ENCODE measurements at places on chromosomes 7 and 10.

DNA sequence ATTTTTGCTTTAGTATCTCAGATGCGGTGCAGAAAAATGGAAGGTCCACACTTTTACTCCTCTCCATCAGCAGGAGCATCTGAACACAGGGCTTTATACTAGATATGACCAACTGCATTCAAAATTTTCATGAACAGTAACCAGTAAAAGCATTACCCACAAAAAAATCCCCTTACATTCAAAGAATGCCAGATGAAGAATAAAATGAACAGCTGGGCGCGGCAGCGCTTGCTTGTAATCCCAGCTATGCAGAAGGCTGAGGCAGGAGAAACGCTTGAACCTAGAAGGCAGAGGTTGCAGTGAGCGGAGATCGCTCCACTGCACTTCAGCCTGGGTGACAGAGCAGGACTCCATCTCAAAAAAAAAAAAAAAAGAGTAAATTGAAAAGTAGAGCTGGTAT lies 3.1 kb downstream of the SAR1A start:
- DNase-seq: no peak

DNA sequence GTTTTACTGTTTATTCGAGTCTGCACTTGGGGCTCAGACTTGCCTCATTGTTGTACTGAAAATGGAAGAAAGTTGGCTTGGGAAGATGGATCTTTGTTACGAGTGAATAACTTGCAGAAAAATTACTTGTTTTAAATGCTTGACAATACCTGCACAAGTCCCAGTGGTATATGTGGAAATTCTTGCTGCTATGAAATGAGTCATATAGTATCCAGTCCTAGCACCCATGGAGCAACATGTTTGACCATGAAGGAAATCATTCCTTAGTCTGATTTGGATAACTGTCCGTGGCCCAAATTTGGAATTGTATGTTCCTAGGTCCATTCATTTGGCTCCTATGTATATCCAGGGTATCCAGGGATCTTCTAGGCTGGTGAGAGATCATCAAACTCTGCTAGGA lies 1096.8 kb downstream of the KCNMA1 start:
- DNase-seq: no peak

- no peak for DNase-seq
Observed at GRCh38 chr10:60358282-60358681, 31.4 kb downstream of the ANK3 start.

DNA sequence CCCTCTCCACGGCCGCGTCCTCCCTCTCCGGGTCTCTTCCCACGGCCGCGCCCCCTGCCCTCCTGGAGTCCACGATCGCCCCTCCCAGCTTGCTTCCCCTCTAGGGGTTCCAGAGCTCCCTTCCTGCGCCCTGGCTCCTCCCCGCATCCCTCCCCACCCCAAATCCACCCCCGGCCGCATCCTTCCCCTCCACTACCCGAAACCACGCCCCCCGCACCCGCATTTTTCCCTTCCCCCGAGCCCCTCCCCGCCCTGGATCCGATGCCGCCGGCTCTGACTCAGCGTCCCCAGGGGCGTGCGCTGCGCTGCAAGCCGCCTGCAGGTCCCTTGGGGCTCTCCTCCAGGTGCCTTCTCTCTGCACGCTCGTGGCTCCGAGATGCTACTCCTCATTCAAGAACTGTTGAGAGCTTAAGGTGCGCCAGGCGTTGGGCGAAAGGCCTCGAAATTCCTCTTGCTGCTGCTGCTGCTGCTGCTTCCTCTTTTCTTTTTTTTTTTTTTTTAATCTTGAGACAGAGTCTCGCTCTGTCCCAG lies 372 bp upstream of the TMEM130 start:
- peak; percentile 80 for DNase-seq

DNA sequence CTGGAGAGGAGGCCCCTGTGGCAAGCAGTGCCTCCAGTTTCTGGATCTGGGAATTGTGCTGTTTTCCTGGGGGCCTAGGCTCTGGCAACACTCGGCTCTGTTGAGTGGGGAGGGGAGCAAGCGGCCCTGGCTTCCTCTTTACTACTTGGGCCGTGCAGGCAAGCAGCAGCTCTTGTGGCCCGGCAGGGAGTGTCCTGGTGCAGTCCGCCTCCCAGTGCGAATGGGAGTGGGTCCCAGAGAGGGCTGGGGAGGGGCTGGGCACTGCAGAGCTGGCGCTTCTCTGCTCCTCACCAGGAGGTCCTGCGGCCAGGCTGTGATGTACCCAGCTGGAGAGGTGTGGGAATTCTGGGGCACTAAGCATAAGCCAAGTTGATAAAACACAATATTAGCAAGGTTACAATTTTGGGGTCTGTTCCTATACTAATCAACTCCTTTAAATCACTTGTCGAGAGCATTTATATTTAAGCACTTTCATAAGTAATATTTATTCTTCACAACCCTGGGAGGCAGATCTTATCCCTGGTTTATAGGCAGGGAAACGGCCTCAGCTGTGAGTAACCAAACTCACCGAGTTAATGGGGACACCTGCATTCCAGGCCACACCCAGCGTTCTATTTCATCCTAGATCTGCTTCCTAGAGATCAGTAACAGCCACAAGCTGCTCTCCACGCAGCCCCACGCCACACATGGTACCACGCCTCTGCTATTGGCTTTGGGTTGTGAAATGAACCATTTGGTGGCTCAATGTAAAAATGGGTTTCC lies 183.4 kb upstream of the PLXNA4 start:
- no peak for DNase-seq

DNA sequence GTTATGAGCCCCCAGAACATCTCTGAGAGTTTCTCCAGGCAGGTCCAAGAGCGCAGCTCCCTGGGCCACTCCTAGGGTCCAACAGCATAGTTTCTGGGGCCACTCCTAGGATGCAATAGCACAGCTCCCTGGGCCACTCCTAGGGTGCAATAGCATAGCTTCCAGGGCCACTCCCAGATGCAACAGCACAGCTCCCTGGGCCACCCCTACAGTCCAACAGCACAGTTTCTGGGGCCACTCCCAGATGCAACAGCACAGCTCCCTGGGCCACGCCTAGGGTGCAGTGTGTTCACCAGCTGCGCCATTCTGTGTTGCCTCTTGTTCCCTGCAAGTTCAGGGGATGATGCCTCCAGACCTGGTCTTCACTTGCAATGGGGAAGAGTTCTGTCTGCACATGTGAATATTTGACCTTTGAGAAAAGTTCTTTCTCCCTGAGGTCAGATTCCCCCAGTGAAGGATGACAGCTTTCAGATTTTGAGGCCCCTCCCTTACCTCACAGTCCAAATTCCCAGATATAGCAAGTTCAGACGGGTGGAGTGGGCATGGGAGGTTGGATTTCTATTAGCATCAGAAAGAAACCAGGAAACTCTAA lies 43.0 kb upstream of the LEP start:
- no peak for DNase-seq

GRCh38 chr10:34207343-34207742 lies 607.8 kb downstream of the PARD3 start:
- no peak for DNase-seq

- DNase-seq: no peak
Observed at GRCh38 chr10:120646738-120647456, 189.9 kb downstream of the PLPP4 start.

GRCh38 chr10:94405406-94405805 lies 3.1 kb downstream of the TBC1D12 start:
- DNase-seq: no peak

DNA sequence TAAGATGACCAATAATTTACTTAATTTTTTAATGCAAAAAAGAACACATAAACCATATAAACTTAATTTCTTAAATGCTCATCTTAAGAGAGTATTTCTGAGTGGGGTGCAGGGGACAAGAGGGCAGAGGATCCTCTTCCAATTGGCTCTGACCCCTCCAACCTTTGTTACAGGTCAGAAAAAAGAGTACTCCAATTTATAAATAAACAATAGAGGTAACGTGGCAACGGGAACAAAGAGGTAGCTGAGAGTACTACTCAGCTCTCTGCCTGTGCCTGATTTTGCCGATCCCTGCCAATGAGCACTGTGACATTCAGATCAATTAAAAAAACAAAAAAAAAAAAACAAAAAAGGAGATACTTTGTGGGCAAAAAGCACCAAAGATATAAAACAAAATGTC lies 307.9 kb downstream of the PARD3 start:
- no peak for DNase-seq

- DNase-seq: no peak
Observed at GRCh38 chr7:141558544-141559183, 7.5 kb downstream of the AGK start.

DNA sequence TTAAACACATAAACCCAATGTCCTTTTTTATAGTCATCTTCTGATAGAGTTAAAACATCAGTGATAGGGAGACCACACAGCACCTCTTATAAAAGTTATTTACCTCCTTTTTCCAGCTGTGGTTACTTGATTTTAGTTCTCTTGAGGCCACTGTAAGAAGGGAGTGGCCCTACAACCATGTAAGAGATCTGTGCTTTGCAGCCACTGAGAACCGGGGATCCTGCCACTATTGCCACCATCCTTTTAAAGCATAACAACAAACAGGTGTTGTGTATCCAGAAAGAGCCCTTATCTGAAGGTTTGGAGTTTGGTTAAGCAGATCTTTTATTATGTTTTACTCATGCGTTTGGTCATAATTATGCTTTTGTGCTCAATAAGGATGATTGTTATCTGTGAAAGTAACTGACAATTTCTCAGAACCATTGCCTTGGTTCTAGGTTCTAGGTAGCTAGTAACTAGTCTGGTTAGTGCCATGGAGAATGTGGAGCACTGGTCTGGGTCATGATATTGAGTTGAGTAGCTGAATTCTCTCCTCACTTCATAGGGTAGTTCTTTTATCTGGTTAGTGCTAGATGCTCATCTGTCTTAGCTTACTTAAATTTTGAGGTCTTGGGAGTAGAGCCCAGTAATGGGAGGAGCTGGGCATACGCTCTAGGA lies 56.5 kb downstream of the ST7 start:
- no peak for DNase-seq

GRCh38 chr10:68668231-68668630 lies 52.8 kb upstream of the CCAR1 start:
- DNase-seq: no peak

DNA sequence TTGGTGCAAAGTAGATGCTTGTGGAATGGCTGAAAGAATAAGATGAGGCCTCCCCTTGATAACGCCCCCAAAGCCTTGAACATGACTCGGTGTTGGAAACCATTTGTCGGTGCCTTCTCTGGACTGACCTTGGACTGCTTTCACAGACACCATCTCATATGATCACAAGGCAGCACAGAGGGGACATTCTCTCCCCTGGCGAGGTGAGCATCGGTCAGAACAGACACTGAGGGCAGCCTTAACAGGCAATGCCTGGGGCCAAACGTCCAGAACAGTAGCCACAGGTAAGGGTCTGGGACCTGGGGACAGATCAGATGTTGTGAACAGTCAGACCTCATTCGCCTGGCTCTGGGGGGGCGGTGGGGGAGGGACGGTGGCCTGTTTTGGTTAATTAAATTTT lies 2.8 kb upstream of the TRRAP start:
- DNase-seq: no peak

GRCh38 chr10:106931159-106931852 lies 233.2 kb downstream of the SORCS1 start:
- no peak for DNase-seq

DNA sequence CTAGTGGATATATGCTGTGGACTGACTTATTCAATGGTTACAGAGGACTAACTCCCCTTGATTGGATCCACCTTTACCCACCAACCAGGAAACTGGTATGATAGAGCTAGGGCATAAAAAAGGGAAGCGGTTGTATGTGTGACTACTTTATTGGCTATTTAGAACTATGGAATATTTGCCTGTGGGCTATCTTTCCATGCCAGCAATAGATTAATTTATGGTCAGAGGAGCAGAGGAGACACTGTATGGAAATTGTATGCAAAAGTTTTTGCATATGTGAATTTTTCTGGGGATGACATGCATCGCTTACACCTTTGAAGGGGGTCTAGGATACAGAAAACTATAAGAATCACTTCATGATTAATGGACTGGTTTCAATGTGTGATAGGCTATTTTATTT lies 105.7 kb downstream of the LHFPL3 start:
- DNase-seq: no peak

- DNase-seq: peak; percentile 19
Observed at GRCh38 chr7:87934699-87935383, 790 bp downstream of the ADAM22 start.

GRCh38 chr10:95221124-95221523 lies 27.1 kb downstream of the ACSM6 start:
- no peak for DNase-seq

DNA sequence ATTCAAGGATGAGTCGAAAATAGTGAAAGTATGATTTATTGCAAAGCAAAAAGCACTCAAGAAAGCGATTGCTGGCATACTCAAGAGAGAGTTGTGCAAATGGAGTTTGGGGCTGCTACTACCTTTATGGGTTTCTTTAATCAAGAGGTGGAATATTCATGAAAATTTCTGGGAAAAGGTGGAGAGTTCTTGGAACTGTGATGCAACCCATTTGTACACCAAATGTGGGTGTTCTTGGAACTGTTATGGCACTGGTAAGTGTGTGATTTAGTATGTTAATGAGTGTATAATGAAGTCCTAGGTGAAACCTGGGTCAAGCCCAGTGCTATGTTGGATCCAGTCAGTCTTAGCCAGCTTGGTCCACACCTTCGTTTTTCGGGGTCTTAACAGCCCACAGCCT lies 3.4 kb upstream of the VOPP1 start:
- DNase-seq: no peak

GRCh38 chr10:25573316-25573715 lies 360.7 kb upstream of the MYO3A start:
- no peak for DNase-seq

DNA sequence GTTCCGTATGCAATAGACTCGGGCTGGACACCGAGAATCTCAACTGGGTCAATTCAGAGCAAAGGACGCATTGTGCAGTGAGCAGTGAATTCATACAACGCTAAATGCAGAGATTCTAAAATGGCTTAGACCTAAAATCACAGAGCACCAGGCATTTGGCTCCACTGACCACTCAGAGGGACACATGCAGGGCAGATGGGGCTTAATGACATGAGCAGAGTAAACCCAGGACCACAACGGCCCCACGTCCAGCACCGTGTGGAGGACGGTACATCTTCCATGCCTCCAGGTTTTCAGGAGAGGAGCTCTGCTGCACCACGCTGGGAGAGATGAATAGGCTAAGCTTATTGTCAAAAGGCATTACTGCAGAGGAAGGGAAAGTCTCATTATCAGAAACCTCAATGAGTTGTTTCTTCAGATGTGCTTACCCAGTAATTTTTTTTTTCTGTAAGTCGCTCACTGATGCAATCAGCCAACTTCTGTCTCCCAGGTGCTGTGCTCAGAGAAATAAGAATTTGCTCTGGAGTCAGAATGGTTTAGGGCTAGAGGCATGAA lies 555.0 kb downstream of the PTPRN2 start:
- no peak for DNase-seq

DNA sequence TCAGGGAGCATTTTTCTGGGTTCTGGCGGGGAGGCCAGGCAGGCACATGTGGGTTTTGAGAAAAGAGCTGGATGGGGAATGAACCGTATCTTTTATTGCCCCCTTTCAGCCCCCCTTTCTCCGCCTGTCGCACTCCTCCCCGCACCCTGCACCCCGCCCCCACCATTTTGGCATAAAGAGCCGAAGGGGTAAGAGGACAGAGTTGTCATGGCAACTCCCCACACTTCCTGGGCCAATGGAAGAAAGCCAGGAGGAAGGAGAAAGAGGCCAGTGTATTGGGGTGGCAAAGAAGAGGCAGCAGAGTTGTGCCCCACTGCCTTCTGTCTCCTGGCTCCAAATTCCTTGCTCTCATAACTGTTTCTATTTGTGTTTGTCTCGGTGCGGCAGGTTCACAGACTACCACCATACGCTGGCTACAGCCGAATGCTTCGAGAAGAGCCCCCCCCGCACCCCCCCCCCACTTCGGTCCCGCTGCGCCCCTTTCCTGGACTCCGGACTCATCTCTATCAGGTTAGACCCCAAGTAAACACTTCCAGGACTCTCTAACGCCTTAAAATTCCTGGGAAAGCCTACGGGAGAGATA lies 3.4 kb downstream of the KCNIP2 start:
- peak; percentile 52 for DNase-seq

- DNase-seq: no peak
Observed at GRCh38 chr10:89388806-89389205, 3.6 kb upstream of the IFIT1 start.

Measured in stimulated activated naive CD8-positive, alpha-beta T cell treated with anti-CD3 and anti-CD28 coated beads, Interleukin-15, Interleukin-2, amounts not matched to agents 100 U/mL and 50 U/mL, for 24 hours (primary cell).